ENCODE measurements at places on chromosomes 1 and 21.

DNA sequence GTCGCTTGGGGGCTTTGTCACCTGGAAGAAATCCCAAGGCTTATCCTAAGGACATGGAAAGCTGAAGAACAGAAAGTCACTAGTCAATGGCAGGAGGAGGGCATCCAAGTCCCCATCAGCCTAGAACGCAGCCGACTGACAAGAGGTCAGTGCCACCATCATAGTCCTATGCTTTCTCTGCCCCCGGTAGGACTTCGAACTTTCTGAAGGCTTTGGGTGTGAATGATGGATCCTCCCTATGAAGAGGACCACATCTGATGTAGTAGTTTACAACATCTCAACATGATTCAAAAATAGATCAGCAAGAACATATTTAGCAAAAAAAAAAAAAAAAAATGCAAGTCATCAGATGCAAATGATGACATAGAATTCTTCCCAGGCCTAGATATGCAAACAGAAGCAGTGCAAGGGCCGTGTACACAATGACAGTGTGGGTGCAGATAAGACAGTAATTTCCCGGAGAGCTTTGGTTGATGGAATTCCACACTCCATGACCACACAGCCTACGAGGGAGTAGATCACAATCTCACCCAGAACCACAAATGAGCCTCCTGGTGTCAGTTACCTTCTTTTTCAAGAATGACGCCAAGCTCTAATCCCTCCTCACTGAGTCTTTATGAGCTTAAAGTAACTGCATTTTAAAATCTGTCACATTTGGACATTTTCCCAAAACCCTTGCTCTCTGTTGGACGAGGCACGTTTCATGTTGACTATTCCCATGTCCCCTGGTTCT lies 88.2 kb downstream of the PSMG1 start:
- no peak for DNase-seq

DNA sequence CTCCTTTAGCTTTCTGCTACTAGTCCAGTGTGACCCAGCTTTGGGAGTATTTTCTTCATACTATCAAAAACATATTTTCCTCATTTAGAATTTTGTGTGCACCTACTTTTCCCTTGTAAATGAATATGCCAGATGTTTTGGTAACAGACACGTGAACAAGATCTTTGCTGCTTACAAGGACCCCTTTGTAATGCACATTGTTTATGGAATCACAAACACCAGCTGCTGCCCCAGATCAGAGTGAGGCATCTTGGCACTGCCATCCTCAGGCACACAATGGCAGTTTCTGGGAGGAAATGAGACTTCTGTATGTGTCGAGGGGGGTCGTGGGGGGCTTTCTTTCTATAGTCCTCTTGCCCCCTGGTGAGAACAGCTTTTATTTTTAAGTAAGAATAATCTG lies 115.7 kb downstream of the RGL1 start:
- no peak for DNase-seq

DNA sequence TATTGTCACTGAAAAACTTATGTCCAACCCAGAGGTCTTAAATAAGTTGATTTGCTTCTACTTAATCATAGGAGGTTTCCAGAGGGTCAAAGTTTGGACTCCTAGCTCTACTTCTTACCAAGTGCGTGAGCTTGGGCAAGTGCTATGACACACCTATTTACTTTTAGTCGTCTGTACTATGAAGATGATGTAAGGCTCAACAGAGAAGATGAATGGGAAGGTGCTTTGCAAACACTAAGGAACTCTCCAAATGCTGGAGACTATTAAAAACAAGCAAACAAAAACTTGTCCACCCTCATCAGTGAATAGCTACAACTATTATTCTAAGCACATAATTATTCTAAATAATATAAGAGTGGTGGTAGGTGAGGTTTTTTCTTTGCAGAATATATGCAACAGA lies 232.3 kb upstream of the USP24 start:
- no peak for DNase-seq

DNA sequence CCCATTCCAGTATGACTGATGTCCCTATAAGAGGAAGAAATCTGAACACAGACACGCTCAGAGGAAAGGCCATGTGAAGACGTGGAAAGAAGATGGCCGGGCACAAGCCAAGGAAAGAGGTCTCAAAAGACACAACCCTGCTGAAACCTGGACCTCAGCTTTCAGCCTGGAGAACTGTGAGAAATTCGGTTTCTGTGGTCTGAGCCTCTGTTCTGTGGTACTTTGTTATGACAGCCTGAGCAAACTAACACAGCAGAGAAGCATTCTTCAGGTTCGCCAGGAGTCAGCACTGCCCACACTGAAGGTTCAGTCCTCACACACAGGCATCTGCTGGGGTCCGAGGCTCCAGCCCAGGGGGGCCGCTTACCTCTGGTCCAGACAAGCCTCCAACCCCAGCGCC lies 37.7 kb downstream of the SEC16B start:
- DNase-seq, result no peak

DNA sequence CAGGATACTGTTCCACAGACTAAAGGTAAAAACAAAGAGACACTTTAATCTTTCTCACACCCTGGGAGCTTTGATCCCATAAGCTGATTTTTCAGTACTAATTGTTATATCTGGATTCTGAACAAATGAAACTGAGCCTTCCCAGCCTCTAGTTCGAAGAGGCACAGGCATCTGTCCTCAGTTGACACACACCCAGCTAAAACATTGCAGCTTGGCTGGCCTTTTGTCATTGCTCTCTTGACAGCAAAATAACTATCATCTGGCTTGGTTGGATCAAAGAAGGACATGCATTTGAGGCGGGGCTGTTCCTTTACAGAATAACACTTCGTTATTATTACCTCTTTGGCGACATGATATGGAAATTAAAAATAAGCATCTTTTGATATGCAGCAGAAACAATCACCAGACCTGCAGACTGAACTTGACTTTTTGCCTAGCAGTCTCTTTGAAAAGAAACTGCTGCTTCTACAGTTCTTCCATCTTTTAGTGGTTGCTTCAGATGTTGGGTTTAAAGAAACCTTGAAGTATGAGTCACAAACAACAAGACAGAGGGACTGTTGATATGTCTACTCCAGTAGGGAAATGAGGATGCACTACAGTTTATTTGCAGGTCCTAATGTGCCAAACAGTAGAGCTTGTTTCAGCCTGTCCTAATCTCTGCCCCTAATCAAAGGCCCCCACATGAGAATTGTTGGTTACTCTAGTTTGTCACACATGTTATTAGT lies 166.5 kb downstream of the TPR start:
- no peak for DNase-seq

- no peak for DNase-seq
These were observed 154.7 kb downstream of the PTGER3 start for GRCh38 chr1:70892930-70893329.

DNA sequence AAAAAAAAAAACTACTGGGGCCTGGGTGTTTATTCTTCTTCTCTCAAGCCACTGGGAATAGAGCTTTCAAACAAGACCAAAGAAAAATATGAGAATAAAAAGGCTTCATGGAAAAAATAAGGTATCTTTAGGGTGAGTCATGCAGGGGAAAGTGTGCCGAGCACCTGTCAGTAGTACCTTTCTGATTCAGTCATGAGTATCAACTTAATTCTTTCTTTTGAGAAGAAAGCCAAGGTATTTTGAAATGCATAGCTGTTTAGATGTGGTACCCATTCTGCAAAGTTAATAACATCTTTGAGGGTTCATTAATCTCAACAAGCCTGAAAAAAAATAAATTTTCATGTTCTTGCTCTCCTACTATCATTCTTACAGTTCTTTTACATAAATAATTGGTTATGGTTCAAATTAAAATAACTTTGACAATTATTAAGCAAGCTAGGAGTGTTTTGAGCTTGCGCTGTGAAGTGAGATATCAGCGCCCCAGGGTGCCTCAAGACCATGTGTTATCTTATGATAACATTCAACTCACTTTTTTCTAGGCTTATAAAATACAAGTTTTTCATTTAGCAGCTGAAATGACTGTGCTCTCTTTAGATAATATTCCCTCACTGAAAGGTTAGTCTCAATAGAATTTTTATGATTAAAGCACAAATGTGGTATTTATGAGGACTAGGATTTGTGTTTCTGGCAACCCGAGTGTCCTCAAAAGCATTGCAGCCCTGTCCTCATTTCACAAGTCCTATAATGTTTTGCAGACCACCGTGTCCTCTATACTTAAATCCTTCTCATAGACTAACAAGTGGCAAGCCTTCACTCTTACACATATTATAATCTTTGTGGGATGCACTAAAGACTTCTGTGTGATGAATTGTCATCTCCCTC lies 138.6 kb downstream of the SLC44A5 start:
- DNase-seq, result no peak

GRCh38 chr1:11654939-11655808 lies 497 bp downstream of the FBXO44 start:
- DNase-seq, result no peak

DNA sequence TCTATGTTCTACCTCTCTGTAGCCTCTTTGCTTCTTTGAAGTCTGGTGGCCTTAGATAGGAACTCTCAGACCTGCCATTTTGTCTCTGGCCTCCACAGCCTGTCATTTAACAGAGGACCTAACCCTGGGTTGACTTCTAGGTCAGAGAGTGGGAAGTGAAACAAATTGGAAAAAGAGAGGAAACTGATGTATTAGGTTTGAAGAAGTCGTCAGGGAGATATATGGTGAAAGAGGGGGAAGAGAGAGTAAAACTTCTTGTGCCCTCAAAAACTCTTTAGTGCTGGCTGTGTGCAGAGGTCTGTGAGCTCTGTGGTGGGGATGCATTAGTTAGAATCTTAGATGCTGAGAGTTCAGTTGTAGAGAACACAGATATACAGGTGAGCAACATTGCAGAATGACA lies 30.2 kb upstream of the CD1D start:
- no peak for DNase-seq

Data from left renal cortex interstitium (tissue), 4 donors.